ENCODE measurements at places on chromosomes 7 and 10.

DNA sequence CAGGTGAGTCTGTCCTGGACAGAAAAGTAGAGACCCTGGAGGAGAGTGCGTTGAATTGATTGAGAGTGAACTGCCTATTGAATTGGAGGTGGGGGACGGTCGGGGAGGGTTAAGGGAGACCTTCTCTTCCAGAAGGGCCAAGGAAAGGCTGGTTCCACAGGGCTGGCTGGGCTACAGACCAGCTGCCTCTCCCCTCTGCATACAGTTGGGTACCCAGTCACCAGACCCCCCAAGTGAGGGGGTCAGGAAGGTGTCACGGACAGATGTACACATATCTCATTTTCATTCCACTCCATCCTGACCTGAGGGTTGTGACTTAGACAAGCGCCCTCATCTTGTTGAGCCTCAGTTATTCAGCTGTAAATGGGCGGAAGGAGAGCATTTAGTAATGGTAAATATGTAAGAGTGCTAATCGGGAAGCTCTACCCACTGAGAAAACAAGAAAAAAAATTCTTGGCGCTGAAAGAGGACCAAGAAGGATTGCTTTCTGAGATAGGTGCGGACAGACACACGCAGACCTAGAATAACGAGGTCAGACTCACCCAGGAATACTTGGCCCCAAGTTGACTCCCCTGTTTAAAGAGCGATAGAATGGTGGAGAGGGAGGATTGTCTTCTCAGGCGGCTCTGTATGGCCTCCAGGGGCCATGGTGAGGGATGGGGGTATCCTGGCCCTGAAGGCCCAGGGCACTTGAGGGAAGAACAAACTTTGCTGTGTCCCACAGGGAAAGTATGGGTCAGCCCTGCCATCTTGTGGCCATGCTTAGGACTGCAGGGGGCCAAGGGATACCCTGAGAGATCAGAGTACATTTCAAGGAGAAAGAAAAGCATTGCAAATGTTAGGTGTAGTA, 7.2 kb upstream of the MBL2 start:
- peak; percentile 63 for DNase-seq

- no peak for DNase-seq
Observed at GRCh38 chr7:21107101-21107500, 320.4 kb upstream of the SP8 start.

GRCh38 chr10:77872151-77872946, 54.2 kb downstream of the DLG5 start:
- DNase-seq, result peak; percentile 26

DNA sequence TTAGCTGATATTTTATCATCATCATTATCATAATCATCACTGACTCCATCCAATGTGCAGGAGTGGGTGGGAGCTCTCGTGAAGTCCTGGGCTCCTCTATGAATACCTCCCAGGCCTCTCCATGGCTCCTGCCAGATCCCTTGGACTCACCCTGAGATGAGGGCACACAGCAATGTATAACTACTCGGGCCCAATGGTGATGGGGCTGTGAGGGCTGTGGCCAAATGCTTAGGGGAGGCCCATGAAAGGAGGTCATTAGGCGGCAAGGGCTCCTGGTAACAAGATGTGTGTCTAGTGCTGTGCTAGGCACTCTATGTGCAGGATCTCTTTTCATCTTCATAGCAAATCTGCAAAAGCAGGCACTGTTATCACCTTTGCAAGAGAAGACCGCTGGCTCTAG, 270.9 kb downstream of the GLRX3 start:
- no peak for DNase-seq

GRCh38 chr7:136166521-136166920, 189.4 kb upstream of the MTPN start:
- DNase-seq, result no peak

GRCh38 chr10:60513281-60513680, 123.6 kb upstream of the ANK3 start:
- no peak for DNase-seq

GRCh38 chr7:151408839-151409666, 785 bp downstream of the WDR86 start:
- DNase-seq, result no peak

GRCh38 chr7:101954499-101954898, 137.1 kb downstream of the CUX1 start:
- DNase-seq, result no peak

DNA sequence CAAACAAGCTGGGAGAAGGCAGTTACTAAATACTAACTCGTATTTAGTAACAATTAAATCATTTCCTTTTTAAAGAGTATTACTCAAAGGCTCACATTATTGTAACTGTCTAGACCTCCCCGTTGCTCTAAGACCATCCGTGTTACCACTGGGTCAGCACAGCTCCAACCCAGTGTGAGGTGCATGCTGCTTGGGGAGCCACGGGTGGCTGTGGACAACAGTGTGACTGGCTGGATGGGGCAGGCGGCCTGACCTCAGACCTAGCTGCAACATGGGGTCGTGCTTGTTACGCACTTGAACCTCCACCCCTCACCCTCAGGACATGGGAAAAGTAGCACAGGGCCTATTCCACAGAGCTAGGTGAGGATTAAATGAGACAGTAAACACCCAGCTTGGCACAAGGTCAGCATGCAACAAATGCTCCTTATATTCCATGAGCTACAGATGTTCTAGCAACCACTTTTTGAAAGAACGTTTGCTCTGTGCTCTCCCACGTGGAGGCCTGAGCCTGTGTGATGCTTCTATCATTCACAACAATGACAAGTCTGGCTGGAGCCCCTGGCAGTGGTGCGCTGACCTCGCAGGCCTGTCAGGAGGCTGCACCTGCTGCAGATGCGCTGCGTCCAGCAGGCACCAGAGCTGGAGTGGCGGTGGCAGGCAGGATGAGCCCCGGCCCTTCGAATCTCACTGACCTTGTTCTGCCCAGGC, 135.7 kb downstream of the PKD1L1 start:
- no peak for DNase-seq

DNA sequence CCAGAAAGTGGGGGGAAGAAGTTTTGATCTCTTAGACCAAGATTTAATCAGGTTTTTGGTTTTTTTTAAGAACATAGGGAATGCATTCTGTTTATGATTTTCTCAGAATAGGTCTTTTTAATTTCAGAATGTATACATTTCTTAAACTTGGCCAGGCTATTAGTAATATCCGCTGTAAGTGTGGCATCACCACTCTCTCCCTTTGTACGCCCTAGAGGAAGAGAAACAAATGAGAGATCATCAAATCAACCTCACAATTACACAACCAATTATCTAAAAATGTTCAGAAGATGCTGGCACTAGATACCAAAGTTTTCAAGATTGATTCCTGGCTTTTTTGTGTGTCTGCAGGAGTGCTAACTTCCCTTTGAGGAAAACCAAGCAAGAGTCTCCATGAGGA, 70.0 kb downstream of the KLF6 start:
- no peak for DNase-seq

- DNase-seq, result no peak
Observed at GRCh38 chr7:80775897-80776296, 137.5 kb downstream of the CD36 start.

GRCh38 chr10:77111611-77112550, 525.7 kb downstream of the KCNMA1 start:
- peak; percentile 83 for DNase-seq

DNA sequence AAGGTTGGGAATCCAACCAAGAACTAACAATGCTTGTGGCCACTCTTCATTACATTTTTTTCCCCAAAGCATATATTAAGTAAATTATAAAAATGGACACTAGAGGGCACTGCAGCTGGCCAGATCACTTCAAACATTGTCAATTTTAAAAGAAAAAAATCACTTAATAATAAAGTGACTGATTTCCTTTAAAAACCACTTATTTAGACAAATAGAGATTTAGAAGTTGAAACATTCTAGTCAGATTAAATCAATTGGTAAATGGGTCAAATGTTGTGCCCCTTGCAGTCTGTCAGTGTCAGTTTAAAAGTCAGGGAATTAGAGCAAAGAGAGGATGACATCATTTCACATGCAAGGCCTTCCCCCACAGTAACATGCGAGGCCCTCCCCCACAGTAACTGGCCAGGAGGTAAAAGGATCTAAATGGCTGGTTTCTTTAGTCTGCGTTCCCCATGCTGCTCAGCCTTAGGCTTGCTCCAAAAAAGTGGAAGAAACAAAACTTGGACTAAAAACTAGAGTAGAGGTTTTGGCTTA, 177.9 kb downstream of the SKAP2 start:
- peak; percentile 54 for DNase-seq

GRCh38 chr7:8442051-8442813, 8.8 kb downstream of the NXPH1 start:
- DNase-seq, result no peak

DNA sequence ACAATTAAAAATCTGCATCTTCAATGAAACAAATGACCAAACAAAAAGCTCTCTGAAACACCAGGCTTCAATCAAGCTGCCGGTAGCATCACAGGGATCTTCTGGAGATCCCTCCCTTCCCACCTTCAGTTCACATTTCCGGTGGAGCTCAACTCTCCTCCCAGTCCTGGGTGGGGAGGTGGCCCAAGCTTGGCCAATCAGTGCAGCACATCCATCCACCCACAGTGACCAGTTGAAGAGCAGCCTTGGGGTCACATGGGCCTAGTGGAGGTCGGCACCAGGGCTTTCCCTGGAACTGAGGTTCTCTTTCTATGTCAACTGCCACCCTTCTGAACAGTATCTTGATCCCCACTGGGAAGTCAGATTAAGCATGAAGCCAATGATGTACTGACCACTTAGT, 620.1 kb upstream of the MGMT start:
- DNase-seq, result no peak

DNA sequence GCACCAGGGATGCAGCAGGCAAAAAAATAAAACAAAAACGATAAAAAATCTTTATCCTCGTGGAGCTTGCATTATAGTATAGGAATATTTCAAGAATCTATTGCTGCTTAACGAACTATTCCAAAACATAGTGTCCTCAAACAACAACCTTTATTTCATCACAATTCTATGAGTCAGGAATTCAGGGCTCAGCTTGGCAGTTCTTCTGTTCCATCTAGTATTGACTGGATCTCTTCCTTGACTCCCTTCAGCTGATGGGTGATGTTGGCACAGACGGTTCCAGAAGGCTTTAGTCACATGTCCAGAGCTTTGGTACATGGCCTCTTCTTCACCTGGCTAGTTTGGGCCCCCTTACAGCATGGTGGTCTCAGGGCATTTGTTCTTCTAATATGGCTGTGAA, 88.0 kb downstream of the RTKN2 start:
- DNase-seq, result no peak

DNA sequence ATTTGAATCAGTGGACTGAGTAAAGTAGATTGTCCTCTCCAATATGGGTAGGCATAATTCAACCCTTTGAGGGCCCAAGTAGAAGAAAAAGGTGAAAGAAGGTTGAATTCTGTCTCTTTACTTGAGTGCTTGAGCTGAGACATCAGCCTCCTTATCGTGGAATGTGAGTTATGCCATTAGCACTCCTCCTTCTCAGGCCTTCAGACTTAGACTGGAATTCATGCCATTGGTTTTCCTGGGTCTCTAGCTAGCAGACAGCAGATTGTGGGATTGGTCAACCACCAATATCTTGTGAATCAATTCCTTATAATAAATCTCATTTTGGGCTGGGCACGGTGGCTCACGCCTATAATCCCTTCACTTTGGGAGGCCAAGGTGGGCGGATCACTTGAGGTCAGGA, 89.2 kb downstream of the CUL2 start:
- peak; percentile 48 for DNase-seq

DNA sequence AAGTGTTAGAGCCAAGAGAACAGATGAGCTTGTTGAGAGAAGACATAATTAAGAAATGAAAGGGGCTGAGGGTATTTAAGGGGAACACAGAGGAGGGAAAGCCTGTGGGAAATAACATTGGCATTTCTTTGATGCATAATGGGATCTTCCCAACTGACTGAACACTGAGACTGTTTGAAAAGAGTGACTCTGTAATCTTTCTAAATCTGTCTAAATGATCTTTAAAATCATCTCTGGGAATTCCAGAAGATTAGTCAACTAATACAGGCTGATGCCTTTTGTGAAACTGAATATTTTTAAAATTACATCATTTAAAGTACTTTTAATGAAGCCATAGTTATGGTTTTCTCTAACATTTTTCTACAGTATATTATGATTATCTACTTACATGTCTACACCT, 17.4 kb upstream of the SLC35G1 start:
- peak; percentile 76 for DNase-seq

DNA sequence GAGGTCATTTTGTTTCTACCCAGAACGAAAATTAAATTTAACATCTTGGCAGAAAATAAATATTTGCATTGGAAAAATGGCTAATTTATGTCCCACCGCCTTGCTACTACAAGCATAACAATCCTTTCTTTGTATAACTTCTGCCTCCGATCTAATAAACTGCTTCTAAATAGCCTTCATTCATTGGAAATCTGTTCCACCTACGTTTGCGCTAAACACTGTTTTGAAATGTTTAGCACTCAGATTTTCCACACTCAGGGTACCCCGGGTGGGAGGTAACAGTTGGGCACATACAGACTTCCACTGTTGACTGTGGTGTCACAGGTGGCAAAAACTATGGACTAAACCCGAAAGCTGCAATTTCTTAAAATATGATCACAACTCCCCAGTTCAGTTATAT, 96.4 kb downstream of the FGFR2 start:
- no peak for DNase-seq

DNA sequence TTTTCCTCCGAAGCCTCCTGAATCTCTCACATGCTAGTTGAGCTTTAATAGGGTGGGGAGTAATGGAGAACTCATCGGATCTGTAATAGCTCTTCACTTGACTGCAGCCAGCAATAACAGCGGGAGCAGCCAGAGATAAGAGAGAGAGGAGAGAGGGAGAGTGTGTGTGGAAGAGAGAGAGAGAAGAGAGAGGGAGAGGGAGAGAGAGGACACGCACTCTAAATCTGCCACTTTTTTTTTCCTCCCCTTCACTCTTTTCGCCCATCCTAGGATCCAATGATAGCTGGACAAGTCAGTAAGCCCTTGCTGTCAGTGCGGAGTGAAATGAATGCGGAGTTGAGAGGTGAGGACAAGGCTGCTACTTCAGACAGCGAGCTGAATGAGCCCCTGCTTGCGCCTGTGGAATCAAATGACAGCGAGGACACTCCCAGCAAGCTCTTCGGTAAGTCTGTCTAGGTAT, 107.9 kb downstream of the POU6F2 start:
- DNase-seq, result no peak

- DNase-seq, result no peak
Observed at GRCh38 chr7:156753229-156753560, 112.6 kb downstream of the RNF32 start.

GRCh38 chr10:78628976-78629375, 439.8 kb upstream of the ZMIZ1 start:
- DNase-seq, result no peak

- no peak for DNase-seq
Observed at GRCh38 chr10:86666538-86666937, 1.8 kb upstream of the LDB3 start.

GRCh38 chr7:133517766-133518165, 264.9 kb downstream of the EXOC4 start:
- peak; percentile 15 for DNase-seq

- peak; percentile 7 for DNase-seq
Observed at GRCh38 chr7:36153571-36154097, 580 bp downstream of the EEPD1 start.

GRCh38 chr10:2734603-2735002, 332.7 kb upstream of the PFKP start:
- no peak for DNase-seq

- DNase-seq, result peak; percentile 99
Observed at GRCh38 chr10:71850743-71851464, at the start of gene PSAP. PSAP (minus strand) TSS chr10:71851251; CDS start chr10:71851221, 30 bp downstream.

Measured in EH (cell line).